Activated CD4-positive, CD25-positive, alpha-beta regulatory T cell (primary cell): ENCODE measurements at places on chromosomes 3 and 15.

DNA sequence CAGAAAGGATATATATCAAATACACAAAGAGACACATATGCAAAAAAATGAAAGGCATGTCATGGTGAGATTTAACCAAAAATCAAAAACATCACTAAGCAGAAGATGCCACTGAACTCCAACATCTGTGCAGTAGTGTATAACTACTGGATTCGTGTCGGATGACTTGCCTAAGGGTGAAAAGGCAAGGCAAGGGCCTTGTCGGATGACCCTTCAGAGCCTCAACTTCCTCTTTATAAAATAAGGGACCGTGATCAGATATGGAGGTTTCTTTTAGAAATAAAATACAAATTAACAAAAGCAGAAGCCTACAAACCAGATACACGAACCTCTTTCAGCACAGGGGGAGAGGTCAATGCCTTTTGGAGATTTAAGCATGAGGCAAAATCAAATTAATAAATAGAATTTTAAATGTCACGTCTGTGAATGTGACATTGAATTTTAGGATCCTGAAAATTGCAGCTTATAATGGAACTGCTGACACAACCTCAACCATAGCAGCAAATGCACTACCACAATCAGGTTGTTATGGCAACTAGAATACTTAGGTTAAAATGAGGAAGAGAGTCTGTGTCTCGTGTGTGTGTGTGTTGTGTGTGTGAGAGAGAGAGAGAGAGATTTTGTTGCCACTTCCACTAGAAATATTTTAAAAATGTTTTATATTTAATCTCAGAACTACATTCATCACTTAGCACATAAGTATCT lies 8.3 kb upstream of the CHRM5 start:
- no peak for DNase-seq

- no peak for DNase-seq
These were observed 639 bp downstream of the NIPA1 start for GRCh38 chr15:22786868-22787698.

GRCh38 chr3:47455806-47456452 lies 19.8 kb downstream of the SCAP start:
- DNase-seq, result no peak

GRCh38 chr3:195757827-195758226 lies 37.0 kb downstream of the MUC20 start:
- no peak for DNase-seq

- DNase-seq, result no peak
These were observed 375.3 kb downstream of the CNTN6 start for GRCh38 chr3:1468145-1468544.

DNA sequence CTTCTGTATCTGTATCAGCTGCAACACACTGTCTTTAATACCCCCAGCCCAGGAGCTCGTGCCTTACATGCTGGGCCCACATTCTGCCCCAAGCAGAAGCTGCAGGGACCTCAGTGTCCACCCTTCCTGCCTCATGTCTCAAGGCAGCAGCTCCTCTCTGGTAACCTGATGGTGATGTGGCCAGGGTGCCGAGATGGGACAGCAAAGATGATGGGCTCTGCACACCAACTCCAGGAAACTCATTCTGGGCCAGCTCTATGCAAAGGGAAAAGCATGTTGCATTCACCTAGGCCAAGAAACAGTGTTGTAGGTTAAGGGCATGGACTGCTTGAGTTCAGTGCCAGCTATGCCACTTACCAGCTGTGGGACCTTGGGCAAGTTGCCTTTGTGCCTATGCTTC lies 79.5 kb upstream of the PRR23C start:
- no peak for DNase-seq

- no peak for DNase-seq
These were observed 14.1 kb upstream of the SHF start for GRCh38 chr15:45201869-45202268.

DNA sequence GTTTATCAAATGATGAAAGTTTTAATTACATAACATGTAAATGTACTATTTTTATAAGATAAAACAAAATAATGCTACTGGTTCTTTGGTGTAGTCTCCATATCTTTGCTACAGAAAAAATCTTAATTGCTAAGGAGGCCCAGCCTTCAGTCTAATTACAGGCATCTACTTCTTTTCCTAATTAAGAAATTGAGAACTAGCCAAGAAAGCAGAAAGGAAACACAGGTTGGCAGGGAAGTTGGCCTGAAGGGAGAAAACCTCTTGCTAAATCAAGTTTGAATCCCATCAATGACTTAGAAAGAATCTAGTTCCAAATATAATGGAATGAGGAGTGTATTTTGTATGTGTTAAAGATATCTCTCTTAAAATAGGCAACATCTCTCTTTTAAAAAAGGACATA lies 212.4 kb upstream of the ARL6 start:
- DNase-seq, result no peak

DNA sequence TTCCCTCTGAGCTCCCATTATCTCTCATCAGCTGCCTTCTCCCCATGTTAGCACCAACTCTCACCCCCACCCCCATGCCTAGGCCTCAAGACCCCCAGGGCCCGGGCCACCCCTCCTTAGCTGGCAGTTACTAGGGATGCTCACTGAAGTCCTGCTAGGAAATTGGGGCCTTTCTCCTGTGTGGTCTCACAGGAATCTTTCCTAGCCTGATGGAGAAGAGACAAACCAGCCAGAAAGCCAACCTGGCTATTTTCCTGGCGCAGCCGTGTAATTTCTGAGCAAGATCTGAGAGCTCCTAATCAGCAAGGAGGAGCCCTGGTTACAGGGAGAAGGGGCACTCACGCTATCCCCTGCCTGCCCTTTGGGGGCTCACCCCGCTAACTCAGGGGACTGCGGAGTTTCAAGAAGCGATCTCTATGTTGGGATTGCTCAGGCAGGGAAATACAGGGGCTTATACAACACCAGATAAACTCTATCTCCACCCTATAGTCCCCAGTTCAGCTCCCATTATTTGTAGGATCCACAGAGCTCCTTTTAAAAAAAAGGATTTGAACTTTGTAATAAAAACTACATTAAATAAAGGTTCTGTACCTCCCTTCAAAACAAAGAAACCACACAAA lies 25.2 kb downstream of the NR2F2 start:
- DNase-seq, result no peak

DNA sequence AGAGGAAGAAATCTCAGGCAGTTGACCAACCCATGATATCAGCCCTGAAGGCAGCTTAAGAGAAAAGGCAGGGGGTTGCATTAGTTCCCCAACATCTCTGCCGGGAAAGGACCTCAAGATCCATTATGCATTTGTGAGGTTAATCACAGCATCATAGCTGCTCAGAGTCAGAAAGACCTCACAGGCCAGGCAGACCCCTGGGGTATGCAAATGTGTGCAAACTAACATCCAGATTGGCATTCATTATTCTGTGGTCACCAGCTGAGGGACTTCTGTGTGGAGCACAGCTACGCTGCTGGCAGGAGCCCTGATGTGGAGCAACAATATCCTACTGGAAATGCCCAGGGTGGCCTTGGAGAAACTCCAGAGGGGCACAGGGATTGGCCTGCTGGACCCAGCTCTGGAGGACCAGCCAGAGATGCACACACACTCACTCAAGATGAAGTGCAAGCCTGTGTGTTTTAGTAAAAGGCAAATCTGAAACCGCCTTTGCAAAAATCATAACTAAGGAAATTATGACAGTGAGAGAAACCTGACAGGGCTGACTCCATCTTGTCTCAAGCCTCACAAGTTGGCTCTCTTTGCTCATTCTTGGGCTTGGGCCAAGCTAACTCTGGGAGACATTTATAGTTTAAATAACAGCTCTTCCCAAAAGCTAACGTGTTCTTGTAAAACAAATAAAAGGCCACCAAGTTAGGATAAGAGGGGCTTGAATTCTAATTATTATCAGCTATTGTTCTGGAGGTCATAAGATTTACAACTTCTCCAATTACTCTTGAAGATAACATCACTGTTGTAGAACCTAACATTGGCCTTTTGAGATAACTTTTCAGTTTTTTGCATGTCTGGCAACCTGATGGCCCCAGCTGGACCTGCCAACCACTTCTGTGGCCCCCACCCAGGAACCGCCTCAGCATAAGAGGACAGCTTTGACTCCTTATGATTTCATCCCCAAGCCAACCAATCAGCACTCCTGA lies 257.1 kb downstream of the UACA start:
- no peak for DNase-seq

- no peak for DNase-seq
These were observed 656 bp downstream of the CD47 start for GRCh38 chr3:108090049-108090700.

DNA sequence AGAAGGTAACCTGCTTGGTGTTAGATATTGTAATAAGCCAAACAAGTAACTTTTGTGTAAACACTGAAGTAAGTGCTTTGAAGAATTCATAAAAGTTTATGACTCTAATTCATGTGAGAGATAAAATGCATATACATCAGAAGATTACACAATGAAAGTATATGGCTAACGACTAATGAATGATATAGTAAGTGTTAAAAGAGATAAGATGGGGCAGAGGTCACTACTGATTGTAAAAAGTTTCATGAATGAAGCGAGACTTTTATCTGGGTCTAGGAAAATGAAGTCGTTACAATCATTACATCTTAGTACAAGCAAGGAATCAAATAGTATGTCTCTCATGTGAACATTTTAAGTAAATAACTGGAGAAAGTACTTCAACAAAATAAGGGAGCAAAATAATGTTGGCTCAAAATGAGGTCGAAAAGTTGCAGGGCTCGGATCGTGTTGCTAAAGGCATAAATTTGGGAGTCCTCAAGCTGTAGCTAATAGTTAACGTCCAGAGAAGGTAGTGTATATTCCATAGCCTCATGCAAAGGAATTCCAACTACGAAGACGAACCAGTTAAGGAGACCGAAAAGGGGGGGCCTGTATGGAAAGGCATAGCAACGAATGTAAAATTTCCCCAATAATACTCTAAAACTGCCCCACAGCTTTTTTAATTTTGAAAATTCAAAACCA lies 984 bp upstream of the DUT start:
- DNase-seq, result no peak

- DNase-seq, result no peak
These were observed 43.7 kb downstream of the PCSK6 start for GRCh38 chr15:101445562-101446517.

DNA sequence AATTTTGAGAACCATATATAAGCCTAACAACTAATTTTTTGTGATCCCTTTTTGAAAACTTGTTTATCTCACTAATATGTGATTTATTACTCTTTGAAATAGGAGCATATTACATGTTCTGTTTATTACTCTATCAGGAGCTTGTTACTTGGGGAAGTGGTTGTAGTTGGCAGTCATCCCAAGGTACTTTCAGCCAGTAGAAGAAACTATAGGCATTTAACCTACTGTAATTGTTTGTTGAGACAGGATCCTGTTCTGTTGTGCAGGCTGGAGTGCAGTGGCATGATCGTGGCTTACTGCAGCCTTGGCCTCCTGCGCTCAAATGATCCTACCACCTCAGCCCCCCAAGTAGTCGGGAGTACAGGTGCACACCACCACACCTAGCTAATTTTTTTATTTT lies 195.6 kb downstream of the TCF12 start:
- no peak for DNase-seq

DNA sequence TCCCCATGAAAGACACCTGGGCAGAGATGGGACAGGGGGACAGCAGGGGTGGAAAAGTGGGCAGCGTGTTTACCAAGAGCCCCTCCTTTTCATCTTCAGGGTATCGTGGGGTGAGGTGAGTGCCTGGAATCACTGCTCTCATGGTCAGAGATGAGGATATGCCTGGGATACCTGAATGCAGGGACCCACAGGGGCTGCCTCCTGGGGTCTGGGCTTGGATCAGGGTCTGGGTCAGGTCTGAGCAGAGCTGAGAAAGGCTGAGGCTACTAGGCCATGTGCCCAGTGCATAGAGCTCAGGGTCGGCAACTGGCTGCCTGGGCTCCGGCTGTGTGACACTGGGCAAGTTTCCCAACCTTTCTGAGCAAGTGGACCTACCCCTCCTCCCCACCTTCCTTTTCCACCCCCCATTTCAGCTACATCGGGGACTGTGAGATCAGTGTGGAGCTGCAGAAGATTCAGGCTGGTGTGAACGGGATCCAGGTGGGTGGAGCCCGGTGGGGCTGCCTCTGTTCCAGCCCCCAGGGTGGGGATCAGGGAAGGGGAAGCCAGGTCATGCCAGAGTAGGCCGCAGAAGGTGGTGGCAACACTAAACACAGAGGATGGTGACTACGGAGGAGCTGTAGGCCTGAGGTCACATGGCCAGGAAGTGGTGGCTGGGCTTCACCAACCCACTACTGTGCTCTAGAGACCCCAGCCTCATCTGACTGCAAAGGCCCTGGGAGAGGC lies 24.5 kb downstream of the ESYT3 start:
- DNase-seq, result no peak

GRCh38 chr3:156448300-156448699 lies 106.6 kb downstream of the SSR3 start:
- no peak for DNase-seq

DNA sequence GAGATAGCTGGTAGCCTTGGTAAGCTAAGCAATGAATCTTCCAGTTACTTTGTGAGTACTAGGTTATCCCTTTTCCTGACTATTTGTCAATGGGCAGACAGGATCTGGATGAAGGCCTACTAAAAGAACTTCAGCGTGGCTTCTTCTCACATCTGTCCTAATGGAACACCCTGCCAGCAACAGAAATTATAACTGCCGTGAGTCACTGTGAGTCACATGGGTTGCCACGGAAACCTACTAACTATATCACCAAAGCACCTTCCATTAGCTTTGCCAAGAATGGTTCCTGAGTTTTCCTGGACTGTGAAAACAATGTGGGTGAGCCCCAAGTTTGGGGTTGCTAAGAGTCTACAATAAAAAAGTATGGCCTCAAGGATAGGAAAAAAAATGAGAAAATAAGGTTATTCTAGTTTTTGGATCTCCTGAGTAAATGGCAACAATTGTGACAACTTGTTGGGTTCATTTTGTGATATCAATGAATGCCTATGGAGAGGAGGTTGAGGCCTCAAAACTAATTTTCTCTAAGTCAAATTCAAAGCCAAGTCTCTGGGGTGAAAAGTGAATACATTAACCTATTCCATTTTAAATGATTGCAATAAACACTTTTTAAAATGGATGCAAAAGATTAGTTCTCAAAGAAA lies 195.1 kb upstream of the ICE2 start:
- DNase-seq, result no peak

- DNase-seq, result no peak
These were observed 349.7 kb downstream of the TUSC7 start for GRCh38 chr3:117059067-117059955.
